Mucosa of descending colon (tissue), 3 donors: ENCODE measurements at places on chromosomes 3 and 15.

DNA sequence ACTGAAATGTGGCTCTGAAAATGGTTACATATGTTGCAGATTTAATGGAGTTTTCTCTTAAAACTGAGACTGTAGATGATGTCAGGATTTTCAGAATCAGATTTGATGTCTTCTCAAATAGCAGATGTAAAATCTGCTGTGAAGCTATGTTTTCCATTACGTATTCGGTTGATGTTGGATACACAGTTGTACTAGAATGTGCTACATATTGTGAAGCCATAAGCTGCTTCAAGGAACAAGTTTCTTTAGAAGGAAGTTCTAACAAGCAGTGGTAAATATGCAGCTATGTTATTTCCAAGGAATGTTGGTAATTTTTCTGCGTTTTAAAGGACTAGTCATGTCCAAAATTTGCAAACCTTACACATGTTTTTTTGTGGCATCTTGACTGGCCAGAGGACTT is 197.7 kb downstream of the RBMS3 start:
- DNase-seq: no peak

DNA sequence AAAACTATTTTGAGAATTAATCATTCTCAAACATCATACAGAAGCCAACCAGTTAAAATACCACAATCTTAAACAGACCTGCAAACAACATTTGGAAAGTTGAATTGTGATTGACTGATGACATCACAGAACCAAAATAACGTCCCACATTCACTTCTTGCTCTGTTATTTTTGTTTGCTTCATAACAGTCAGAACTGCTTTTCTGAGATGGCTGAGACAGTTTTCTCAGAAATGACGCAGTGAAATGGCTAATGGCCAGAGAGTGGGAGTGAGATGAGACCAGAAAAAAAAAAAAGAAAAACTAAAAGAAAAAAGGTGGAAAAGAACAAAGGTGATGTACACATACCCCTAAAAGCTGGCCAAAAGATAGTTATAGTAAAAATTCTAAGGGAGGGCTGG is 1061.2 kb downstream of the FHIT start:
- no peak for DNase-seq

DNA sequence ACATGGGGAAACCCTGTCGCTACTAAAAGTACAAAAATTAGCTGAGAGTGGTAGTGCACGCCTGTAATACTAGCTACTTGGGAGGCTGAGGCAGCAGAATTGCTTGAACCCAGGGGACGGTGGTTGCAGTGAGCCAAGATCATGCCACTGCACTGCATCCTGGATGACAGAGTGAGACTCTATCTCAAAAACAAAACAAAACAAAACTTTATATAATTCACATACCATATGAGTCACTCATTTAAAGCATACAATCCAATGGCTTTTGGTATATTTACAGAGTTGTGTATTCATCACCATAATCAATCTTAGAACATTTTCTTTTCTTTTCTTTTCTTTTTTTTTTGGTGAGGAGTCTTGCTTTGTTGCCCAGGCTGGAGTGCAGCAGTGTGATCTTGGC is 8.7 kb downstream of the PXK start:
- no peak for DNase-seq

- peak; percentile 49 for DNase-seq
These were observed 122.5 kb upstream of the ZBED2 start for GRCh38 chr3:111717601-111718000.

GRCh38 chr3:40741729-40742128 is 217.0 kb downstream of the ZNF621 start:
- peak; percentile 23 for DNase-seq

GRCh38 chr3:64343689-64344430 is 118.6 kb upstream of the PRICKLE2 start:
- no peak for DNase-seq

DNA sequence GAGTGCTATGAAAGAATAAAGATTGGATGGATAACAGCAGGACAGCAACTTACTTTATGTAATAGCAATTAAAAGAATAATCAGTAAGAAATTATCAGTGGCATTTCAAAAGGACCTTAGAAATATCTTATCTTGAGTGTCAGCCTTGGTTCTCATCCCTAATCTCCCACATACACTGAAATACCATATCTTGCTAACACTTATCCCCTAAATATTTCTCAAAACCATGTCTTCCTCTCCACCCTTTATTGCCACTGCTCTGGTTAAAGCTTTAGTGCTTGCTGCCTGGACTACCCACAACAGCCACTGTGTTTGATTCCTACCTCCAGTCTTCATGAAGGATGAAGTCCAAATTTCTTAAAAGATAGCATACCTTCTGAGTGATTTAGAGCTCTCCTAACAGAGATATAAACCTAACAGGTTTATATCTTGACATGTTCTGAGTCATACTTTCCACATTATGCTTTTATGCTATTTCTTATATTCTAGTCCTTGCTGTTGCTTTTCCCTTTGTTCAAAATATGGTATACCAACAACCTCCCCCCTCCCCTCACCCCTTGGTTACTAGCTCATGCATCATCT is 202.8 kb downstream of the RSRC1 start:
- no peak for DNase-seq

- no peak for DNase-seq
These were observed 608.5 kb upstream of the AGTR1 start for GRCh38 chr3:148089171-148089570.
